WERI-Rb-1 (cell line): ENCODE measurements at places on chromosomes 5 and 9.

- DNase-seq, result no peak
These were observed 138.1 kb downstream of the RGS3 start for GRCh38 chr9:113601656-113602055.

GRCh38 chr5:1736889-1737711 is 62.5 kb downstream of the MRPL36 start:
- no peak for DNase-seq

- DNase-seq, result no peak
These were observed 90.9 kb downstream of the CARTPT start for GRCh38 chr5:71810023-71810422.

GRCh38 chr9:130542457-130543228 is 36.7 kb upstream of the FUBP3 start:
- no peak for DNase-seq

- DNase-seq, result no peak
These were observed 734 bp downstream of the SKP1 start for GRCh38 chr5:134175921-134176510.

DNA sequence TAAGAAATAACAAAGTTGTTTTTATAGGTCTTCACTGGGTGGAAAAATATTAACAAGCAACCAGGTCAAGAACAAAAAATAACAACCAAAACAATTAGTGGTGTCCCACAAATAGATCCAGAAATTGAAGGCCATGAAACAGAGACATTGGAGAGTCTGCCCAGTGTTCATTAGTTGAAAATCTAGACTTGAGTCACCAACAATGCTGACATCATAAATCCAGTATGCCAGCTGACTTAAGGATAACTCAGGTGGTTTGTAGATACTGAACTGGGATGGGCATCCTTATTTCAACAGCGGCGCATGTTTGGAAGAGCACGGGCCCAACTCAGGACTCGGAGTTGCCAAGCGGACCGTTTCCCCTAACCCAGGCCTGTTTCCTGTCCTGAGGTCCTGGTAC is 80.7 kb upstream of the TNFAIP8 start:
- DNase-seq, result no peak

- no peak for DNase-seq
These were observed 317.5 kb downstream of the PIK3R1 start for GRCh38 chr5:68533051-68533450.

- no peak for DNase-seq
These were observed 41.6 kb downstream of the CLINT1 start for GRCh38 chr5:157817387-157817702.

DNA sequence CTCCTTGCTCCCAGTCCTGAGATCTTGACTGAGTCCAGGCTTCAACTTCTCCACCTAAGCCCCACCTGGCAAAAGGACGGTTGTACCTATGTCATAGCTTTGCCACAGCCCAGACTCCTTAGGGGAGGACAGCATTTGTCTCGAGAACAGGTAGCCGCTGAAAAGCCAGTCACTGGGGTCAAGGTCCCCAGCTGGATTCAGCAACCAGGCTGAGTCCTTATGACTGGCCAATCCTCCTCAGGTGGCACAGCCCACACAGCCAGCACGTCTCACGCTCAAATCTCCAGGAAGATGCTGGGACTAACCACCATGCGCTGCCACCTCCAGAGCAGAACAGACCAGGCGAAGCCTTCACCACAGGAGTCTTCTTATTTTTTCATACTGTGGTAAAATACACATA is 27.9 kb upstream of the SMU1 start:
- no peak for DNase-seq

- no peak for DNase-seq
These were observed 74.1 kb upstream of the RPS23 start for GRCh38 chr5:82352146-82352791.

- no peak for DNase-seq
These were observed 102.9 kb downstream of the LIFR start for GRCh38 chr5:38453506-38453905.

DNA sequence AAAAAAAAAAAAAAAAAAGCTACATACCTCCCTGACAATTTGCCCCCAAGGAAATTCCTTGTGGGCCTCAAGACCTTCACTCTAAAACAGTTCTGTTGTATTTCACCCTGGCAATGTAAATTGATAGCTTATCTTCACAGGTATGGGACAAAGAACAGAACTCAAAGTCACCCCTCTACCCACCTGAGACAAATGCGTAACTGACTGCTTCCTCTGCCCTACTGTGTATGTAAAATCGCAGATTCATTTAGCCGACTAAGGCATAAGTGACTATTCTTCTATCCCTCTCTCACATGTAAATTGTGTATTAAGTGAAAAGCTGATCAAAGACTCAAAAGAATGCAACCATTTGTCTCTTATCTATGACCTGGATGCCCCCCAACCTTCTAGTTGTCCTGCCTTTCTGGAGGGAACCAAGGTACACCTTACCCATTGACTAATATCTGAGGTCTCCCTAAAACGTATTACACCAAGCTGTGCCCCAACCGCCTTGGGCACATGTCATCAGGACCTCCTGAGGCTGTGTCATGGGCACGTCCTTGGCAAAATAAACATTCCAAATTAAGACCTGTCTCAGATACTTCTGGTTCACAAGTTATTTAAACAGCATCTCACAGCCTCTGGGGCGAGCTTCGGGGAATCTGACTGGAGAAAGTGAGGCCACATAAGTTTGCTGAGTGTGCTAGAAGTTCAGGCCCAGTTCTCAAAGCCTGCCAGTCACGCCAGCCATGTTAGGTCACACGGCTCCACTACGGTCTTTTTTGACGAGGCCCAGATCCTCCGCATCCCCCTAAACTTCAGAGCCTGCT is 954 bp downstream of the TBCA start:
- DNase-seq, result no peak

DNA sequence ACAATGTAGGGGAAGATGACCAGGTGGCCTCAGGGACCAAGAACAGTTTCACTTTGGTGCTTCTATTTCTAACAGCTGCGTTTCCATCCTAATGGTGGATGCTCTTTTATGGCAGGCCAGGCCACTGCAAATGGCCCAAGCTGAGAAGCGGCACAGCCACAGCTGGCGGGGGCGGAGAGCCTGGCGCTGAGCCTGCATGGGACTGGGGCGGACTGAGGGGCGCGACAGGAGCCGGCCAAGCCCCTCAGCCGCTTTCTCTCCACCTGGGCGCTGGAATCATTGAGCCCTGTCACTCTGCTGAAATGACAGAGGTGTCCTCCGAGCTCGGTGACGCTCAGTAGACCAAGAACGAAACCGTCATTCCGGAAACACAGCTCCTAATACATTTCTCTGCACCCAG is 317.3 kb upstream of the PDE4D start:
- no peak for DNase-seq

- DNase-seq, result no peak
These were observed 147.8 kb downstream of the RXRA start for GRCh38 chr9:134474055-134474370.

- no peak for DNase-seq
These were observed 78.9 kb upstream of the RPS23 start for GRCh38 chr5:82356808-82357671.

GRCh38 chr9:100092066-100092465 is 6.7 kb downstream of the ERP44 start:
- no peak for DNase-seq
